ENCODE measurements at places on chromosomes 12 and 14.

GRCh38 chr12:75457191-75457590, 23.4 kb upstream of the GLIPR1 start:
- no peak for DNase-seq

- peak; percentile 76 for DNase-seq
Measured at GRCh38 chr12:24705741-24706358, 243.1 kb downstream of the BCAT1 start.

- peak; percentile 67 for DNase-seq
Measured at GRCh38 chr12:93166541-93167307, 211.0 kb upstream of the NUDT4 start.

DNA sequence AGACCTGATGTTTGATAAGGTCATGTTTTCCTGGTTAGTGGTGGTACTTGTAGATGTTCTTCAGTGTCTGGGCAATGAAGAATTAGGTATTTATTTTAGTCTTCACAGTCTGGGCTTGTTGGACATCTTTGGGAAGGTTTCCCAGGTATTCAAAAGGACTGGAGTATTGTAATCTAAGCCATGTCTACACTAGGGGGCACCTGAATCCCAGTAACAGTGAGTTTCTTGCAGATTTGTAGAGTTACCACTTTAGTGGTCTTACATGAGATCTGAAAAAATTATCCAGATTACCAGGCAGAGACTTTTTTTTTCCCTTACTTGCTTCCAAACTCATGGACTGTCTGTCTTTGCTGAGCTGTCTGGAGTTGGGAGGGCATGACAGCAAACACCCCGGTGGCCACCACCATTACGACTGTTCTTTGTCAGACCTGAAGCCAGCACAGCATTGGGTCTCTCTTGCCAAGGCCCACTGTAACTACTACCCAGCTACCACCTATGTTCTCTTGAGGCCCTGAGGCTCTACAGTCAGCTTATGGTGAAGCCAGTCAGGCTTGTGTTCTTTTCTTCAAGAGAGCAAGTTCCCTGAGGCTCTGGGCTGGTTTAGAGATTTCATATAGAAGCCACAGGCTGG, 820.7 kb upstream of the FBXO33 start:
- DNase-seq = no peak

- DNase-seq = no peak
Measured at GRCh38 chr14:101090976-101091375, 187.5 kb upstream of the RTL1 start.

DNA sequence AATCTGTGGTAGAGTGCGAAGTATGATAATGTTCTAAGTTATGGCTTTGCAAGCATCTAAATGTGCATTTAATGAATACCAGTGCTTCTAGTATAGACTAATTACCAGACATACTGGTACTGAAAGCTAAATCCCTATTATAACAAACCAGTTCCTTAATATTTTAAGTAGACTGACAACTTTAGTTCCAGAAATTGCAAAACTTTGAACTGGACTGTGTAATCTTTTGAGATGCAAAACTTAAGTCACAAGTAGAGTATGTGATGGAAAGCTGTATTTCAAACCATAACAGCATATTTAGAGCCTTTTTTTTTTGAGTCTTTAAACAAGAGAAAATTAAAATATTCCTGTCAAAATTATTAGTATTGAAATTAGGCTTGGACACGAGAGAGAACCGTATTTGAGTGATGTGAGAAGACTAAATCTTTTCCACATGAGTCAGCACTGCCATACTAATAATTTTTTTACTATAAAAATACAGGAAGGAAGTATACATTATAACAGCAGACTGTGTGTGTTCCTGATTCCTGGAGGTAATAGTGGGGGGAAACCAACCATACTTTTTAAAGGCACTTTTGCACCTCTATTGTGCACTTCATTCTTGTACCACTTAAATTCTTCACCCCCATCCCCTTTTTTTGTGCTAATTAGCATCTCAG, 45.5 kb downstream of the PPM1A start:
- no peak for DNase-seq

- no peak for DNase-seq
Measured at GRCh38 chr12:49648712-49649003, 25.3 kb downstream of the PRPF40B start.

DNA sequence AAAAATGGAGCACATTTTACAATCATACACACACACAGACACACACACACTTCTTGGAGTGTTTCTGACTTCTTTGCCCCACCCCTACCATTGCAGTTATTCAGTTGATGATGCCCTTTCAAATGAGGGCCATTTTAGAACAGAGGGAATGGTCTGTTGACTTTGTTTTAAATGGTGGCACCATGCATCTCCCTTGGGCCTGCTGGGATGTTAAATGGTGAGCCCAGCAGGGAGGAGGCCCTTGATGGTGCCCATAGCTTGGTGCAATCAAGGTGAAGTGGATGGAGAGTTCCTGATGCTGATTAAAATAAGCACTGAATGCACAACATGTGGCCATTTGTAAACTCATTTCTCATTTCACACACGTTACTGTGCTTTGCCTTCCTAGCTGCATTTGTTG, 13.3 kb downstream of the C12orf75 start:
- no peak for DNase-seq

DNA sequence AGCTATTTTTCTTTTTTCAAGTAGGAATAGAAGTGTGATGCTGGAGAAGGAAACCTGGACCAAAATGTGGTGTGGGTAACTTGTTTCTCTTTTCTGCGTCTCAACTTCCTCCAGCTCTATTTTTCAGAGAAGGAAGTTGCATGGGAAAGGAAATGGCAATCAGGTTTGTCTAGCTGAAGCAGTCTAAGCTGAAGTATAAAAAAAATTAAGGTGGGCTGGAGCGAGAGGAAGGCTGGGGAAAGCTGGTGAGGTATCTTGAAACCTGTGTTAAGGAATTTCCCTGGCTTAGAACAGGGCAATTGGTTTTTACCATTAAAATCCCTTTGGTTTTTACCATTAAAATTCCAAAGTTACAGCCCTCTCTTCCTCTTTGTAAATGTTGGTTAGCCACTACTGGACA, 34.2 kb upstream of the NINJ2 start:
- no peak for DNase-seq

GRCh38 chr12:124685689-124686369, 118.4 kb upstream of the NCOR2 start:
- no peak for DNase-seq

DNA sequence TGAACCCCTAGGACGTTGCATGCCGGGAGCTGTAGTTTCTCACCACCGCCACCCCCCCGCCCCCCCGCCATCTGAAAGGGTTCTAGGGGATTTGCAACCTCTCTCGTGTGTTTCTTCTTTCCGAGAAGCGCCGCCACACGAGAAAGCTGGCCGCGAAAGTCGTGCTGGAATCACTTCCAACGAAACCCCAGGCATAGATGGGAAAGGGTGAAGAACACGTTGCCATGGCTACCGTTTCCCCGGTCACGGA, 501 bp upstream of the HSP90B1 start:
- no peak for DNase-seq

DNA sequence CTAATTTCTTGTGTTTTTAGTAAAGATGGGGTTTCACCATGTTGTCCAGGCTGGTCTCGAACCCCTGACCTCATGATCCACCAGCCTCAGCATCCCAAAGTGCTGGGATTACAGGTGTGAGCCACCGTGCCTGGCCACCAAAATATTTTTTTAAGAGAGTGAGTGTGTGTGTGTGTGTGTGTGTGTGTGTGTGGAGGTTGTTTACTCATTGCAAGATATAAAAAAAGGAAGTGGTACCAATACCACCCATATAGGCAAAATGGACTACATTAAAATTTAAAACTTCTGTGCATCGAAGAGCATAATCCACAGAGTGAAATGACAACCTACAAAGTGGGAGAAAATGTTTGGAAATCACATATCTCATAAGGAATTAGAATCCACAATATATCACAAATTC, 15.5 kb upstream of the CLEC2A start:
- DNase-seq = no peak

DNA sequence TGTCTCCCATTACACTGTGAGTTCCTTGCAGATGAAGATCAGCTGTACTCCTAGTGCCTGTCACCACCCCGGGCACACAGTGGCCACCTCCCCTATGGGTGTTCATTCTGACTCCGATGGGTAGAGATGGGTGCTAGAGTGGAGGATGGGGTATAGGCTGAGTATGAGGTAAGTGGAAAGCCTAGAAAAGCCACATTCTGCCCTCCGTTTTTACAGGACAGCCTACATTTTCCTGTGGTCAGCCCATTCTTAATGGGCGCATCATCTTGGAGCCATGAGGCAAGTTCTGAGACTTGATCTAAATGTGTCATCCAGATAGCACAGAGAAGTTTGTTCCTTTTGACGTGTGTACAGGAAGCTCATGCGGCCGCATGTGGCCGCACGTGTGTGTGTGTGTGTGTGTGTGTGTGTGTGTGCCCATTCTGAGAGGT, 166.7 kb upstream of the HIF1A start:
- DNase-seq = no peak

DNA sequence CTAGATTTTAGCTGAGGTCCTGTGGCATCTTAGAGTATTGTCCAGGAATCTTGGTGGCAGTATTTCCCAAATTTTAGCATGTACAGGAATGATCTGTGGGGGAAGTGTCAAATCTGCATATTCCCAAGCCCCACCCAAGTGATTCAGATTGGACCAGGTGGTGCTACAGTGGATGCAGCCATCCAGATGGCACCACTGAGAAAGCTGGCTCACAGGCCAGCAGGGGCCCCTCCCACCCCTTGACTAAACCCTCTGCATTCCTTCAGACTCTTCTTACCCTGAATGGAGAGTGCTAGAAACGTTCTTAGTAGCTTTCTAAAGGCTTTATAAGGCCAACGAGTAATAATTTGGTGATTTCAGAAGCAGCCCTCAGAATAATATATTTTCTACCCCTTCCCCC, 255.2 kb downstream of the NRXN3 start:
- DNase-seq = no peak

All from GM06990 (cell line).